ENCODE measurements at places on chromosomes 2 and 18.

GRCh38 chr2:47686018-47686417, 96.9 kb upstream of the MSH6 start:
- no peak for DNase-seq

GRCh38 chr2:96262306-96262705, 3.5 kb downstream of the TMEM127 start:
- no peak for DNase-seq

- DNase-seq, result no peak
Observed at GRCh38 chr2:231296401-231296974, 98.1 kb downstream of the ARMC9 start.

DNA sequence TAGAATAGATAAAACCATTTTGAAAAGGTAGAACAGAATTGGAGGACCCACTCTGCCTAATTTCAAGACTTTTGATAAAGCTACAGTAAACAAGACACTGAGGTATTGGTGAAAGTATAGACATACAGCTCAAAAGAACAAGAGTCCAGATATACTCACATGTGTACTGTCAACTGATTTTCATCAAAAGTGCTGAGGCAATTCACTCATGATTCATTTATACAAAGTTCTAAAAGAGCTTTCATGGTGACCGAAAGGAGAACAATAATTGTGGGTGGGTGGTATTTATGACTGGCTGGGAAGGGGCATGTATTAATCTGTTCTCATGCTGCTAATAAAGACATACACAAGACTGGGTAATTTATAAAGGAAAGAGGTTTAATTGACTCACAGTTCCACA, 7.3 kb downstream of the MAP4K3 start:
- no peak for DNase-seq

DNA sequence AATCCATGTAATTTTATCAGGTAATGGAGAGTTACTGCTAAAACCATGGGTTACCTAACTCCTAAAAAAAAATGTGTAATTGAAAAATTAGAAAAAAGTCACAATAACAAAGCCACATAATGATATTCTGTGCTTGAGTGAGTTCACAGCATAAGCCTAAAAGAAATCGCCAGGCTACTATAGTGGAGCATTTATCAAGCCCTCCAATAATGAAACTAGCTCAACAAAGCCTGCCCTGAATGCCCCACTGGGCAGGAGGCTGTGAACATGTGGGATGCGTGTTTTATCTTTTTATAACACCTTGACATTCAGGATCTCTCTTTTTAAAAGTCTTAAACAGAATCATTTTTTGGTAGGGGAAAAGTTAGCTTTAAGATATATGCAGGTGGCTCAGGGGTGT, 86.3 kb downstream of the KCTD18 start:
- DNase-seq, result no peak

GRCh38 chr2:209389171-209389618, 34.7 kb upstream of the MAP2 start:
- DNase-seq, result no peak

GRCh38 chr2:12087175-12087574, 340.7 kb downstream of the LPIN1 start:
- no peak for DNase-seq

GRCh38 chr2:64996871-64997307, 7.7 kb downstream of the SLC1A4 start:
- no peak for DNase-seq

DNA sequence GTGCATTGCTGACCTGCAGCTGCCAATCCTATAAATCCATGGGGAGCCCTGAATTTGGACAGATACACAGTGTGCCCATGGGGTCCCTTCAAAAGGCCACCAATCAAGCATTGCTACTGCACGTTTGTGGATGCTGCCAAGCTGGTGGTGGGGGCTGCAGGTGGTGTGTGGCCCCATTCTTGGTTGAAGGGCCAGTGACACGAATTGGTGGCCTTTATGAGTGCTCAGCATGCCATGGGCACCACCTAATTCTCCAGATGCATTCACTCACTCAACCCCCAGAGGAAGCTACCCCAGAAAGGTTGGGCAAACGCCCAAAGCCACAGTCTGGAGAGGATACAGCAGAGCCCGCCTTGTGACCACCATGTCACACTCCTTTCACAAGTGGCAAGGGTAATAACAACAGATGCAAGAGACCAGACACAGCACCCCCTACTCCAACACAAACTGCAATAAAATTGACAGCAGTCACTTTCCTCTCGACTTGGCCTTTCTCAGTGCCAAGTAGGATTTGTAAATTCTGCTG, 27.1 kb downstream of the MC2R start:
- no peak for DNase-seq

- no peak for DNase-seq
Observed at GRCh38 chr2:24011250-24012104, 1.6 kb downstream of the MFSD2B start.

DNA sequence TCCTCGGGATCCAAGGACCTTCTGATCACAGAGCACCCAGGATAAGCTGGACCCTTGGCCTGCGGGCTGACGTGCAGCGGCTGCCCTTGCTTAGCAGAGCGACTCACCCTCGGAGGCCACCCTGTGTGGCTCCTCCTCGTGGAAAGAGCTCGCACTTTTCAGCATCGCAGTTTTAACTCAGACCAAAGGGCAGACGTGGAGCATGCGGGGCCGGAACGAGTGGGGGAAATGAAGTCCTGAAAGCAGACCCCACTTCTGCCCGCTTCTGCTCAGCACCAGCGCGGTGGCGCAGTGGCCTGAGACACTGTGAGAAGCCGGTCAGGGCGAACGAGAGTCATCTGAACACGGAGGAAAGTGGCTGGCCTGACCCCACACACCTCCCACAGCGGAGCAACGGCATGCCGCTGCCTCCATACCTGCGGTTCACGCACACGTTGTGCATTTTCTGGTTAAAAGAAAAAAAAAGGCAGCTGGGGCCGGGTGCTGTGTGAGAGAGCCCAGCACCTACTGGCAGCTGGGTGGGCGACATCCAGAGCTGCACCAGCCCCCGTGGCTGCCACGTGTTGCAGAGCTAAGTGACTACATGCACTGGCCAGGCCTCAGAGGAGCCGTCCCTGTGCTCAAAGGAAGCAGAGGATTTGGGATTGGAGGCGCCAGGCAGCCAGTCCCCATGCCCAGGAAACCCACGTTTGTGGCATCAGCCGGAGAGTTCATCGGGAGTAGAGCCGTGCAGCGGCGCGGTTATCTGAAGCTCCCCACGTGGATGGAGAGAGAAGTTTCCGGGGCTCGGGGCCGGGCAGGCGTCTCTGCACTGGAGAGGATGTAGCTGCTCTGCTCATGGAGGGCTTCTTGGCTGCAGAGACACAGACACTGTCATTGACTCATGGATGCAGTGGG, 89.7 kb downstream of the USP40 start:
- DNase-seq, result no peak

- DNase-seq, result no peak
Observed at GRCh38 chr18:13625355-13625754, 101.0 kb downstream of the FAM210A start.

GRCh38 chr18:68417166-68417799, 297.6 kb downstream of the TMX3 start:
- DNase-seq, result no peak

DNA sequence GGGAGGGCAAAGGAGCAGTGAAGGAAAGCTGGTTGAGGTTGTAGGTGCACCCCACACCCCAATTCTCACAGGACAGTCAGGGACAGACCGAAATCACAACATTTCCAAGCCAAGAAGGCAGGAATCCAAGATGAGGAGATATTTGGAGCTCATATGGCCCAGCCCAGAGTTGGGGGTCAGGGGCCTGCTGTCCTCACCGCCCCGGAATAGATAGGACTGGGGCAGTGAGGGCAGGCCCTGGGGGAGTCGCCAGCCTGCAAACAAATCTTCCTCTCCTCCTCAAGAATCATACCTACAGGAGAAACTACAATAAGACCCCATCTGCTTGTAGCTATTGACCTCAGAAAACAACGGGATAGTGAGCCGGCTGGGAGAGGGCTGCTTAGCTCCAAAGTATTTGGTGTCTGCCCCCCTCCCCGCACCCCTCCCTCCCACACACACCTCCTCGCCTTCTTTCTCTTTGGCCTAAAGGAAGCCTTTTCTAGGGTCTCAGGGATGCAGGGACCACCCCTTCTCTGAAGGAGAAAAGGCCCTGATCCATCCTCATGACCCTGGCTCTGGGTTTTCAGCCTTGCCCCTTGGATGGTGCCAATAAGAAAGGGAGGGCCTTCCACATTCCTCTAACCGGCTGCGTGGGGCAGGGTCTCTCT, 3.8 kb downstream of the EN1 start:
- DNase-seq, result no peak

DNA sequence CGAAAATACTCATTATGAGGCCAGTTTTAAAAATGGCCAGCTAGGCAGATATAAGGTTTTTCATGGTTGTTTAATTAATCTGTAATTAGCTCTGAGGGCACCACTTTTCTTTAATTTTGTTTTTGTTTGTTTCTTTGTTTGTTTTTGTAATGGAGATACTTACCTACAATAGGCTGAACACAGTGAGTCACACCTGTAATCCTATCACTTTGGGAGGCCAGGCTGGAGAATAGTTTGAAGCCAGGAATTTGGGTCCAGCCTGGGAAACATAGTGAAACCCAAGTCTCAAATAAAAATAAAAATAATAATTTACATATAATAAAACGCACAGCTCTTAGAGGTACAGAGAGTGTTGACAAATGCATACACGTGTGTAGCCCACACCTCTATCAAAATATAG, 56.8 kb upstream of the MSH2 start:
- DNase-seq, result no peak

DNA sequence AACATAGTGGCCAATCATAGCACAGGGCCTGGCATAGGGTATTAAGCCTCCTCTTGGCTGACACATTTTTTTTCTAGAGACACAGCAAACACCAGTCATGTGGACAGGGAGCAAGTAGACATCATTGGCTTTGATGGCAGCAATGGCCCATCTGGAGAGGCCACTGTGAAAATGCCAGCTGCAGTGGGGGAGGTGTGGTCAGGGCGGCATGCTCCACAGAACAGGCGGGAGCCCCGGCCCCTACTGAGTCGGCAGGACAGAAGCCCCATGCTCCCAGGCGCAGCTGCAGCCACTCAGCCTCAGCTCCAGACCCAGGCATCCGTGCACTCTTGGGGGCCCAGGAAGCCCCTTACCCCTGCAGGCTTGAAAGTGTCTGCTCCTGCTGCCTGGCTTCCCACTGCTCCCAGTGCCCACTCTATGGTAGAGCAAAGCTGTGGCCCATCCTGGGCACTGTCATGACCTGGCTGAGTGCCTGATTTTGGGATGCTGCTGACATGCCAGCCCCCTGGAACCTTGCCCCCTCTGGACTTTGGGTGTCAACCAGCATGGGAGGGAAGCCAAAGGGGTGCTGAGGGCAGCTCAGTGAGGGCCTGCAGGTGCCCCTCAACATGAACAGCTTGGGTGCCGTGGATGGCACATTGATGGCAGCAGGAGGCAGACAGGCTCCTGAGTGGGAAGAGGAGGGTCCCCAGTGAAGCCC, 23.3 kb upstream of the UBE2F start:
- DNase-seq, result no peak

- DNase-seq, result no peak
Observed at GRCh38 chr2:146985753-146986152, 859.1 kb upstream of the ACVR2A start.

- DNase-seq, result no peak
Observed at GRCh38 chr2:111226876-111227700, 106.4 kb downstream of the BCL2L11 start.

DNA sequence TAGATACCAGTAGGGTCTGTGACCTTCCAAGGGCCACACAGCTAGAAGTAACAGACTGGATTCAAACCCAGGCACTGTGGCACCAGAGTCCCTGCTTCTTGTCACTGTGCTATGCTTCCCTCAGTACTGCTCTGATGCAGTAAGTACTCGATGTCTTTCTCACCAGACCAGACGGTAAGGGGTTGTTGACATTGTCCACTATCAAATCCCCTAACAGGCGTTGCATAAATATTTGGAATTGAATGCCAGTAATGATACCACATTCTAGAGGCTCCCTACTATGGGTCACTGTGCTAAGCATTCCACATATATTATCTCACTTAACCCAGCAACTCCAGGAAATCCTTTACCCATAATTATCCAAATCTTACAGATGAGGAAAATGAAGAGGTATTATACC, 223.1 kb downstream of the C1D start:
- DNase-seq, result no peak

- no peak for DNase-seq
Observed at GRCh38 chr2:78465707-78466106, 559.8 kb upstream of the REG3G start.

GRCh38 chr2:43218702-43219382, 7.6 kb downstream of the ZFP36L2 start:
- DNase-seq, result peak; percentile 76

DNA sequence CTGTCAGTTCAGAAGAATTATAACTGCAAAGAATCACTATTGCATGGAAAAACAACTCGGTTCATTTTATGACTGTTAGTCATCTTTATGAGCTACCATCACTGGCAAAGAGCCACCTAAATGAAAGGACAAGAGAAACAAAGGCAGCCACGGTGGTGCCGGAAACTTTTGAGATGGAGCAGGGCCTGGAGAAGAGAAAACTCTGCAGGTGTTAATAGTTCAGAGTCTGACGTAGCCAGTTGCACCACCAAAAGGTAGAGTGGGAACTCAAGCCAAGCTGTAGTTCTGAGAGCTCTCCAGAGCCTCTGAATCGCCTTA, 110.9 kb downstream of the FTCDNL1 start:
- DNase-seq, result no peak

GRCh38 chr2:170276925-170277629, 99.1 kb downstream of the MYO3B start:
- DNase-seq, result no peak

DNA sequence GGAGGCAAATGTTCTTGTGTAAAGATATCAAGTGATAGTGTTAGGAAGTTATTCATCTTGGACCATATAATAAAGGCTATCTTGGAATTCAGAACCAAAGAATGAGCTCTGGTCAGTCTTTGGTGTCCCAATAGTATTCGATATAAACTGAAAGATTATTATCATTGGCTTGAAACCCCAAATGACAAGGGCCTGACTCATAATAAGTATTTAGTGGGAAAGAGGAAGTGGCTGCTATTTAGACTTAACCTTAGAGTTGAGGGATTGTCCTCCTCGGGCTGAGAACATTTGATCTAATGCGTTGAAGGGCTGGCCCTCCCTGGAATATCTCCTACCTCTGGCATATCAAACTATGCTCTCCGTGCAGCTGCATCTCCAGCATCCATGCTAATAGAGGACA, 67.5 kb downstream of the CDH20 start:
- DNase-seq, result no peak

- no peak for DNase-seq
Observed at GRCh38 chr2:39506215-39506614, 69.1 kb upstream of the MAP4K3 start.

- no peak for DNase-seq
Observed at GRCh38 chr2:75822336-75822735, 111.6 kb upstream of the GCFC2 start.

DNA sequence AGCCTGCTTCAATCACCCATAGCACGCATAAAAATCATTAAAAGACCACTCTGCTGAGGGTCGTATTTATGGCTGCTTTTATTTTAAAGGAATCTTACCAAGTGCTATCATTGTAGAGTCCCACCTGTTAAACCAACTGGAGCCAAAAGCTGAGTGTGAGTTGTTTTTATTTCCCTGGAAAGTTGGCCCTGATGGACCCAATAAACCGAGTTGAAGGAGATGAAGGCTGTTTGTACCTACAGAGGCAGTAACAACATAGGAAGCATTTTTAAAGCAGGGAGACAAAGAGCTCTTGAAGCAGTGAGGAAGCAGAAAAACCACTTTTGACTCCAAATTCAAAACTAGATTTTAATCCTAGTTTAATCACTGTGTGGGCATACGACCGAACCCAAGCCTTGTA, 6.4 kb downstream of the MBOAT2 start:
- no peak for DNase-seq

Measured in activated T-helper 2 cell treated with anti-CD3 and anti-CD28 coated beads, Interferon-gamma antibody, Interleukin-2, Interleukin-4, amounts not matched to agents 10 μg/mL and 5 μg/mL and 100 μg/mL, durations not matched to agents 14 hours and 24 hours and 36 hours (primary cell).